ENCODE measurements at places on chromosomes 16 and 17.
A peak's percentile ranks its signal among the peaks of the same experiment; 100 is the strongest.

DNA sequence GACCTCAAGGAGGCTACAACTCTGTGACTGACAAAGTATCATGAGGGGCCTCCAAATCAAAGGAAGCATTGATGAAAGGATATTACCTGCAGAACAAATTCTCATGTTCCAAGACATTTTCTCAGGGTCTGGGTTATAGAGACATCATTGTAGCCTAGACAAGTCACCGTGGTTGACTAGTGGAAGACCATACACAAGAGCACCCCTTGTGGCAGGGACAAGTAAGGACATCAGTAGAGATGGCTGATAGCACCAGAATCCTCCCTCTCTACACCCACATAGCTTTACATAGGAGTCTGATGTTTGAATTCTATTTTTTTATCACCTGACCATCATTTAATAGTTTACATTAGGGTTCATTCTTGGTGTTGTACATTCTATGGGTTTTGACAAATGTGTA is 32.5 kb upstream of the CDH8 start:
- DNase-seq, result no peak

GRCh38 chr17:10628756-10629155 is 28.4 kb downstream of the MYH3 start:
- no peak for DNase-seq

DNA sequence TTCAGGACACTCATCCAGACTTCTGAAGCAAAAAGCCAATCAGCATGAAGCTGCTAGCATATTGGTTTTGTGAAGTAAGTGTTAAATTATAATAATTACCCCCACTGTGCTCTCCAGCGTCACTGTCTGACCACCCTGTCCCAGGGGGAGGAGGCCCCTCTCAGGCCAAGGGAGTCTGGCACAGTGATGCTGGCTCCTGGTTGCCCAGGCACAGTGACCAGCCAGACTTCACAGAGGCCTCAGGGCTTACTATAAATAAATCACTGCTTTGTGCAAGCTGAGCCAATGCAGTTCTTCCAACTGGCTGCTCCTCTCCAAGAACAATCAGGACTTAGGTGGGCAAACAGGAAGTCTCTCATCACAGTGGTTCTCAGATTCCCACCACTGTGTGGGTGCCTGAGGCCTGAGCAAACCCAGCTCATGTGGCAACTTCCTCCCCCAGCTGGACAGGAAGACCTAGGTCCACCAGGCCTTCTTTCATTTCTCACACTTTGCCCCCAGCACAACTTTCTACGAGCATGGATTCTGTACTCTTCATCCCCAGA is 1.7 kb upstream of the DBNDD1 start:
- no peak for DNase-seq

DNA sequence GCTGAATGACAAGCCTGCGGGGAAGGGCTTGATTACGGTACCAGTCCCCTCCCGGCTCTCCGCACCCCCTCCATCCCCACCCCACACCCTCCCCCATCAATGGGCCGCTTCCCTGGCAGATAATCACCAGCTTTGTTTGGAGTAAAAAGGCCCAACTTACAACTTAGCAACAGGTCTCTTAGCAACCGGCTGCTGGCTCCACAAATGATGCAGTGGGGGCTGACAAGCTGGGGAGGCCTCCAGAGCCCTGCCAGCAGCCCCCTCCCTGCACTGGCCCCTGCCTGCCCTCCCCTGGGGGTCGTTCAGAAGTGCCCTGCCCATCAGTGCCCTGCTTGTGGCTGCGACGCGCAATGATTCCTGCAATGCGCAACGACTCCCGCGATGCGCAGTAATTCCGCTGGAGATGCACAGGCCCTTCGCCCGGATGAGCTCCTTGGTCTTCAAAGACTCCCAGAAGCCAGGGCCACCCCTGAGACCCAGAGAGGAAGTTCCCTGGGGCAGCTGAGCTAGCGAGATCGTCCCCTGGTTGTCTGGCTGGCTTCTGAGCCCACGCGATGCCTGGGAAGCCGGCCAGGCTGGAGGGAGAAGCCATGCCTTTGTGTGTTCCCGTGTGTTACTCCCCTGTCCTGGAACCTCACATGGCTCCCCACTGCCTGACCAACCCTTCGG is 23.3 kb downstream of the CPNE2 start:
- DNase-seq, result peak; percentile 55

DNA sequence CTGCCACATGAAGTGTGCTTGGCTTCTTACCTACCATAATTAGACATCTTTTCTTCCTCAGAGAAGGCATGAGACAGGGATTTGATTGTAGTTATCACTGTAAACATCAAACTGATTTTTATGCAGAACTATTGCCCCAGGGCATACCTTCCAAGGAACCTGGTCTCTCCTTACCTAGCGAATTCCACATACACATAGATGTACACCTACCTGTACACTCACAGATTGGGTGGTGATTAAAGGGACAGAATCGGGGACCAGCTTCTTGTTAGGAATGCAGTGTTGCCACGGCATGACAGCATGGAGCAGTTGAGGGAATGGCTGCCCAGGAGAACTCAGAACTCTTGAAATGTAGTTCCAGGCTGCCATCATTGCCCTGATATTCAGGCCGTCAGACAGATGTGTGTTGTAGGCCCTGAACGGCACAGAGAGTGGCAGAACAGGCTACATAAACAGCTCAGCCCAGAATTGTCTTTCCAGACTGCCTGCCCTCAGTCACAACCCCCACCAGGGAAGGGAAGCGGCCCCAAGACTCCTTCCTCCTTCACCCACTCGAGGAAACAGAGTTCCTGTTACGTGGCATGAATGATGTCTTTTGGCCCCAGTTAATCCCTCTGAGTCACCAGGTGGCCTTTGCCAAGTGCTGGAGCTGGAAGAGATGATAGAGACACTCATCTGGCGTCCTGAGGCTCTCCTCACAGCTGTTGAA is 17.8 kb upstream of the NAGLU start:
- peak; percentile 82 for DNase-seq

GRCh38 chr17:38730526-38731379 is 612 bp downstream of the CISD3 start:
- peak; percentile 72 for DNase-seq

GRCh38 chr17:33240362-33240761 is 52.7 kb downstream of the ASIC2 start:
- no peak for DNase-seq

- no peak for DNase-seq
Measured at GRCh38 chr16:86245895-86246294, 264.4 kb upstream of the FOXF1 start.

DNA sequence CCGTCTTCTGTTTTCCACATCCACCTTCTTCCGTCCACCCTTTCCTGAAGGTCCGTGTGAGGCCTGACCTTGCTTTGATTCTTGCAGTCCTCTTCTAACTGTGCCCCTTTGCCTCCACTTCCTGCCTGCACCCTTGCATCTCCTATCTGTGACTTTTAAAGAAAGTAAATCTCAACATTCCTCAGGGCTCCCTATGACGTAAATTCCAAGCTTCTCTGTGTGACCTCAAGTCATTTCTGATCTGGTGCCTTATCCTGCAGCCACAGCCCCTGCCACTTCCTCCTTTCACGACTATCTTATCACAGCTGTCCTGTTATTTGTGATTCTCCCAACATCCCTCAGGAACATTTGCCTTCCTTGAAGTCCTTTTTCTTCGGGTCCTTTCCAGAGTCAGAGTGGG is 520.5 kb downstream of the CDH13 start:
- no peak for DNase-seq

DNA sequence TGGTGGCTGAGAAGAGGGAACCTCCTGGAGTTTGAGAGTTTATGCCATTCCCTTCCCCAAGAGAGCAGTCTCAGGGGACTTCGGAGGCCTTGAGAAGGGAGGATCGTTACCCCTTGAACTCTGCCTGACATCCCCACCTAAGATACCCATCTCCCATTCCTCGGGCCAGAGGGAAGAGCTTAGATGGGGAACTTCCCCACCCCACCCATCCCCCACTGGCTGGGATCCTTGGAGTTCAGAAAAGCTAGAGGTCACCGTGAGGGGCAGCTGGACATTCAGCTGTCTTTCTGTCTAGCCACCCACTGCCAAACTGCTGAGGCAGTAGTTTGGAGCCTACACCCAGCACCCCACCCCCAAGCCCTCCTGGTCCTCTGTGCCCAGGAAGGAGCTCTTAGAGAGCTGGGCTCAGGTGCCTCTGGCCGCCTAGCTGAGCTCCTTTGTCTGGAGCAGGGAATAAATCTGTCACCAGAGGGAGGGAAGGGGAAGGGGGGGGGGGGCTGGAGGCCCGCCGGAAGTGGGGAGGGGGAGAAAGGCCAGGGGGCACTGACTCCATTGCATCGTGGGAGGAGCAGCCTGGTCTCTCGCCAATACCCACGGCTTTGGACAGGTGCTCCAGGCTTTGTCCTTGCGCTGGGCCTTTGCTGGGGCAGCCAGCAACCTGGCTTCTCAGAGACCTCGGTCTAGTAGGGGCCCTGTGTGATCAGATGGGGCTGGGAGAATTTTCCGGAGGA is 1.0 kb downstream of the HSD11B2 start:
- DNase-seq, result peak; percentile 14

DNA sequence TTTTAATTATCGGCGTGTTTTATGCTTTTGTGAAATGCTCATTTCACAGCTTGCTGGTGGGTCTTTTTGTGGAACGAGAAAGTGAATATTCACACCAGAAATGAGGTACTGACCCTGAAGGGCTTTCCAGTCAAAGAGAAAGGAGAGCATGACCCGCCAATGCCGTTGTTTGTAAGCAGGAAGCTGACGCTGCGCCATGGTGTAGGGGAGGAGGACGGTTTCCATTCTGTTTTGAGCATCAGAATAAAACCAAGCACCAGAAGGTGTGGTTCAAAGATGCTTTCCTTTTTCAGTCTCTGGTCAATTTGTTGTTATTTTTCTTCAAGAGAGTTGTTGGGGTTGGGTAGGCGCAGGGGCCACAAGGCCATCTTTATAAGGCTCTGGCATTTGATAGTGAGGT is 669.3 kb downstream of the WWOX start:
- no peak for DNase-seq

- no peak for DNase-seq
Measured at GRCh38 chr17:7715936-7716886, 1.3 kb upstream of the DNAH2 start.
